ENCODE measurements at places on chromosomes 16 and 17.

- no peak for DNase-seq
Observed at GRCh38 chr17:280901-281300, 71.7 kb downstream of the RPH3AL start.

DNA sequence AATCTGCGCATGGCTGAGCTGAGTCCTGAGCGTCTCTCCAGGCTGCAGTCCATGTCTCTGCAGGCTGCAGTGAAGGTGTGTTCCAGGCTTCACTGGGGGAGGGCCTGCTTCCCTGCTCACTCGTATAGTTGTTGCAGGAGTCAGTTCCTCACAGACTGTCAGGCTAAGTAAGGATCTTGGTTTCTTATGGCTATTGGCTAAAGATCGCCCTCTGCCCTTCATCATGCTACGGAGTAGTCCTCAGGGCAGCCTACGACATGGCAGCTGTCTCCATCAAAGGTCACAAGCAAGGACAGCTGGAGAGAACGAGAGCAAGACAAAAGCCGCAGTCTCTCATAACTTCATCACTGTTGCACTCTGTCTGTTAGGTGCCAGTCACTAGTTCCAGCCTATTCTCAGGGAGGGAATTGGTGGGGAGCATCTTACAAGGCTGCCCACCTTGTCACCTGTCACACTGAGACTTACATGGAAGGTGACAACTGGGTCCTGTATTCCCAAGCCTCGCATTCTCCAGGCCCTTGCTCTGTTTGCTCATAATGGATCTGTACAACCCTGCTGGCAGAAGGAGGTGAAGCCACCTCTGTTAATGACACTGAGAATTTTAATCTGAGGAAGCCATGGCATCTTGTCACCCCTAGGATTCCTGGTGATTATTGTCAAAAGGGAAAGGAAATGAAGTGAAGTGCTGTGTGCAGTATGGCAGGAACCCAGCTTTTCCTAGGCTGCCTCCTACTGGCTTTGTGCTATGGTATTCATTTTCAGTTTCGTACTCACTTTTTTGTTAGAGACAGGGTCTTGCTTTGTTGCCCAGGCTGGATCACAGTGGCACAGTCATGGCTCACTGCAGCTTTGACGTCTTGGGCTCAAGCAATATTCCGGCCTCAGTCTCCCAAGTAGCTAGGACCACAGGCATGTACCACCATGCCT lies 43.4 kb downstream of the MFSD11 start:
- no peak for DNase-seq

- no peak for DNase-seq
Observed at GRCh38 chr17:78650093-78650715, 73.0 kb upstream of the DNAH17 start.

DNA sequence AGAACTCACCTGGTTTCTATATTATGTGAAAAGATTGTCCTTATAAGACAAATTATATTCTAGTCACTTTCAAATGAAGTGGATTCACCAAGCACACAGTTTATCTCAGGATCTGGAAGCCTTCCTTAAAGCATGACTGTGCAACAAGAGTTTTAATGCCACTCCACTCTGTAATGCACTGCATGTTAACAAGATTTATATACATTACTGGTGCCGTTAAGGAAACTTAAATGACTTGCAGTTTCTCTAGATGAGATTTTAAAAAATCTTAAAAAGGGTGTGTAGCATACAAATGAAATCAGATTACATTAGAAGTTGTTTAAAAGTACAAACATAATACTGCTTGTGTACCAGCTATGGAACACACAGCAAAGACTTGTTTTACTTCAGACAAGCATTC lies 150.8 kb downstream of the SNX11 start:
- no peak for DNase-seq

DNA sequence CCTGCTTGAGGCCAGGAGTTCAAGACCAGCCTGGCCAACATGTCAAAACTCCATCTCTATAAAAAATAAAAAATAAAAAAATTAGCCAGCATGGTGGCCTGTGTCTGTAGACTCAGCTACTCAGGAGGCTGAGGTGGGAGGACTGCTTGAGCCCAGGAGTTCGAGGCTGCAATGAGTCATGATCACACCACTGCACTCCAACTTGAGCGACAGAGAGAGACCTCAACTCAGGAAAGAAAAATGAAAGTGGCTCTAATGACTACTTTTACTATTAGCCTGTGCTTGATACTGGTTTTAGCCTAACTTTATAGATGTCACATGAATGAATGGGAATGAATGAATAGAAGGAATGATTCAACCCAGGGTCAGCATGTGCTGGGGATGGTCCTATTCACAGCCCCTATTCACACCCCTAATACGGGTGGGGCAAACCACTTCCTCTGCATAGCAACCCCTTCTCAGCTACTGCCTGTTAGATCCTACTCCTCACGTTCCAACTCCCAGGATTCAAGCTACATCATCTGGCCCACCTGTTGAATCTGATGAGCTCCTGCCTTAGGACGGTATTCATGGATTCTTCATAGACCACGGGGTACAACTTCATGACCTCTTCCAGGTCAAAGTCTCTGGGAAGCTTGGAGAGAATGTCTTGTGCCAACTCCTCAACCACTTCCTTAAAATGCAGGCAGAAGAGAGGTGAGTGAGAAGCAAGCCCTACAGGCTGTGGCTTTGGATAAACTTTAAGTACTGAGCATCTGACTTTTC lies 40.5 kb downstream of the LYRM1 start:
- no peak for DNase-seq

All from NCI-H187 (cell line).